ENCODE measurements at places on chromosomes 16 and 17.
A peak's percentile ranks its signal among the peaks of the same experiment; 100 is the strongest.

DNA sequence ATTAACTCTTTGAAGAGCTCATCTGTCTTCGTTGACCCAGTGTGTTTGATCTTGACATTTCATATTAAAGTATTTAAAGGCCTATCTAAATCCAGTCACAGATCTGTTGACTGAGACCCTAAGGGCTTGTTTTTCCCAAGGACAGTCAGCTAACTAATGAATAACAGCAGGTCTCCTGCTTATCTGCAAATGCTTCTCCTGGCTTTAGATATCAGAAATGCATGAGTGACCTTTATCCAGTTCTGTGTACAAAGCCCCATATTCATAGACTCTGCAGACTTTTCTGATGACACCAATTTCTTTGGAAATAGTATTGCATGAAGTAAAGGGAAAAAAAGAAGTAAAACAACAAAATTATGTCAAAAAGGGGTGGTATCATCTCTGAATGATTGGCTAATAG lies 70.3 kb downstream of the YPEL2 start:
- no peak for DNase-seq

GRCh38 chr17:9115214-9116191 lies 94.2 kb downstream of the NTN1 start:
- peak; percentile 8 for DNase-seq

DNA sequence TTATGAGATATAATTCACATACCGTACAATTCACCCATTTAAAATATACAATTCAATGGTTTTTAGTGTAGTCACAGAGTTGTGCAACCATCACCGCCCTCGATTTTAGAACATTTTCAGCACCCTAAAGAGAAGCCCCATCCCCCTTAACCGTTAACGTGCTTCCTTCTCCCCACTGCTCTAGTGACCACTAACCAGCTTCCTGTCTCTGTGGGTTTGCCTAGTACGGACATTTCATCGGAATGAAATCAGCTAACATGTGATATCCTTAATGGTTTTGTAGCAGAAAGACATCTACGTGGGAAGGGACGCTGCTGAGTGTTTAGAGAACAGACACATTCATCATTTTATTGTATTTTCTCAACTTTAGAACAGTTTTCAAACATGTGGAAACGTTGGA lies 80.8 kb upstream of the HSBP1 start:
- no peak for DNase-seq

DNA sequence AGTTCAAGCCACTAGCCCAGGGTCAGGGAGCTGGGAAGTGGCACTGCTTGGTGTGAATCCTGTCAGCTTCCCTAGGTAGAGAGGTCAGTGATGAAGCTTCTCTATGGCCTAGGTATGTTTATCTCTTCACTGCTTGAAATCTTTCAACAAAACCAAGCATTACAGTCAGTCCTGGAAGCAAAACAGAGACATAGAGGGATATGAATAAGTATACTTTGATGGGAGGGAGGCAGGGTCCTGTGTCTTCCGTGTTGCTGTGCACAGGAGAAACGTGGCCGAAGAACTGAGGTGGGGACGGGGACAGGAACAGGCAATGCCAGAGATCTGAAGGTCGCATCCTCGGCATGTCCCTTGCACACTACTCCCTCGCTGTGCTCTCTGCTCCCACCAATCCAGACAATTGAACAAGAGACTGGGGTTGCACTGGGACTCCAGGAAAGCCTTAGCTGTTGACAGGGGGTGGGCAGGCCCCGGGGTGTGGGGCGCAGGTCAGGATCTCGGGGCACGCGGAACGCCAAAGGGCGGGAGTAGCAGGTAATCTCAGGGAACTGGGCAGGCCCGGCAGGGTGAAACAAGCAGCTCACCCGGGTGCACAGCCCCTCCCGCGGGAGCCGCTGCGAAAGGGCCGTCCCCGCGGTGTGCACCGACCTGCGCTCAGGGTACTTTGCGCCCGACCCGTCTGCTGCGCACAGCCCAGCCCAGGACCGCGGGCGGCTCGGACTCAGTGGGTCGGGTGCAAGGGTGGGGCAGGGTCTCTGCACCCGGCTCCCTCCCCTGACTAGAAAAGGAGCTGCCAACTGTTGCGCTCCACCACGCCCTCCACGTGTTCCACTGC lies at the start of gene MT1H:
Gene MT1H, plus strand, starts transcription at position 810 of the 835 bp plus-strand sequence. CDS start 71 bp downstream, outside the sequence.
- DNase-seq = no peak

- no peak for DNase-seq
Measured at GRCh38 chr16:30407804-30408534, 563 bp downstream of the ZNF771 start.

- no peak for DNase-seq
Measured at GRCh38 chr16:84368308-84368996, at the start of gene ATP2C2. ATP2C2 (plus strand) TSS chr16:84368538; CDS start chr16:84368616, 78 bp downstream.

DNA sequence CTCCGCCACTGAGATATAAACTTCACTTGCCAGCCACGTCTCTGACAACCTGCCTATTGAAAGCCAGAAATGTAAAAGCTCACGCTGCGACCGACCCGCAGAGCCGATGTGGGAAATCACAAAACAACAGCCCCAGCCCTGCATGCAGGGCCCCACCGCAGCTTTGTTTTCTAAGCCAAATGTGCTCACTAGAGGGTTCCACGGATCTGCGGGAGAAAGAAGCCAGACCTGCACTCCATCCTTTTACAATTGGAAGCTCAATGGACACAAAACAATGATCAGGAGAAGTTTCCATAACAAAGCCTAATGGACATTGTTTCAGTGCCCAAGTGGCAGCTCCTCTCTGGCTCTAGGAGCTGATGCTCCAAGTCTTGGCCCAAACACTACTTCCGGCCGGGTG lies 33.1 kb downstream of the WIPI1 start:
- DNase-seq = no peak

GRCh38 chr17:9904277-9905077 lies 594 bp downstream of the RCVRN start:
- DNase-seq = no peak
